ENCODE measurements at places on chromosomes 7 and 10. TPM values are rescaled to one million over a fixed set of nuclear protein-coding genes. Genes with fewer than 3 reads are reported as not detected.

UCN3 gene
- total RNA-seq = 0.27 TPM

MALRD1 gene
- 2.3 TPM for total RNA-seq

FLNC gene
- 43.4 TPM for total RNA-seq

HTR7 gene
- 2.2 TPM for total RNA-seq

GNAT3 gene
- 2.1 TPM for total RNA-seq

STYXL1 gene
- total RNA-seq = 15.0 TPM
